ENCODE measurements at places on chromosomes 5 and 9. TPM values are rescaled to one million over a fixed set of nuclear protein-coding genes. Genes with fewer than 3 reads are reported as not detected.

Gene HRH2
- 36.5 TPM for total RNA-seq

Gene KCTD16
- 0.04 TPM for total RNA-seq

Gene TMEM232
- total RNA-seq, result 3.0 TPM

Gene PCDHGA3
- 16.1 TPM for total RNA-seq

Gene GABRA6
- not detected for total RNA-seq

Gene TBC1D2
- 2.0 TPM for total RNA-seq

Gene C5orf58
- total RNA-seq, result not detected

GRCh38 chr5:9362600-9362999 lies 183.3 kb downstream of the SEMA5A start:
- DNase-seq, result no peak

DNA sequence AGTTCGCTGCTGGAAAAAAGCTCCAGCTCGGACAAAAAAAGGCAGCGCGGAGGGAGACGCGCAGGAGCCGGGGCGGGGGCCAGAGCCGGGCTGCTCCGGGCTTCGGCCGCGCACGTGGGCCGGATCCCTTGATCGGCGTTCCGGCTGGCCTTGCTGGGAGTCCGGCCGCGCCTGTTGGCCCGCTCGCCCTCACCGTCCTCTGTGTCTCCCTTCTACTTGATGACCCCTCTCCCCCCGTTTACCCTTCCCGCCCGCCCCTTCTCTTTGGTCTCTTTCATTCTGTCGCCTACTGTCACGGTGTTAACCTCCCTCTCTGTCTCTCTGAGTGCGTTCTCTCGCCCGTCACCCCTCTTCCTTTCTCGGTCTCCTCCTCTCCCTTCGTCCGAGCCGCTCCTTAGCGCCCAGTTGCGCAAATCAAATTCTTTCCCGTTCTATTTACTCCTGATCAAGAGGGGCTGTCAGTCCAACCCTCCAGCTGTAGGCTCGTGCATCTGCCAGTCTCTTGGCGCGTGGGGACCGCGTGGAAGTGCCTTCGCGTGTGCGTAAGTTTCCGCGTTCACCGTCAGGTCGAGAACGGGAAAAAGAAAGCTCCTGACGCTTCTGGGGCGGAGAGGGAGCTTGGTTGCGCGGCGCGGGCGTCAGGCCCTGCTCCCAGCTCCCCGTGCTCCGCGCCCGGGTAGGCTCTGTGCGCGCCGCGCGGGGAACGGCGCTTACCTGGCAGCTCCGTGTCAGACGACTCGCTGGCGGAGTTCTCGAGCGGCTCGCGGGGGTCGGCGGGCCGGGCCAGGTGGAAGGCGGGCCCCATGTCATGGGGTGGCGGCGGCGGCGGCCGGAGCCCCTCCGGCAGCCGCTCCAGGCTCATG lies 798 bp downstream of the PITX1 start:
- DNase-seq, result no peak

DNA sequence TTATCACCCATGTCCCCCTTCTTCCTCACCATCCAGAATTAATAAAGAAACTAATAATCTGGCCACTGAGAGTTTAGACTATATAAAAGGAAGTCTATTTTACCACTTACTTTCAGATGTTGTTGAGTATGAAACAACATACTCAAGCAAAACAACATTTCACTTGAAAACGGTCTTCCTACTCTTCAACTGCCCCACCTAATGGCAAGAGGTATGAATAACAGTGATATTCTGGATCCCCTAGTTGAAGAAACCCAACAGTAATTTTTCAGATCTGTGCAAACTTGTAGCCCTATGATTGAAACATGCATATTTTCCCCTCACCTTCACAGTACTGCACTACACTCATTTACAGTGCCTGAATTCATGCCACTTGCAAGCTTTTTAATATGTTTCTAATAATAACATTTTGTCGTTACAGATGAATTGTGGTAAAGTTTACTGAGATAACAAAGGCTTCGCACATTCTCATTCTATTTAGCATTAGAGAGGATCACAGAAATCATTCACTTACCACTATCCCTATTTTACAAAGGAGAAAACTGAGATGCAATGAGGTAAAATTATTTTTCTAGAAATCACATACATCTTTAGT lies 267.9 kb upstream of the PDE4D start:
- no peak for DNase-seq

GRCh38 chr5:138352071-138352721 lies at the start of gene KDM3B:
Gene KDM3B, plus strand, starts transcription at chr5:138352685. Its CDS starts 111 bp downstream, at chr5:138352796.
- DNase-seq, result peak; percentile 76

DNA sequence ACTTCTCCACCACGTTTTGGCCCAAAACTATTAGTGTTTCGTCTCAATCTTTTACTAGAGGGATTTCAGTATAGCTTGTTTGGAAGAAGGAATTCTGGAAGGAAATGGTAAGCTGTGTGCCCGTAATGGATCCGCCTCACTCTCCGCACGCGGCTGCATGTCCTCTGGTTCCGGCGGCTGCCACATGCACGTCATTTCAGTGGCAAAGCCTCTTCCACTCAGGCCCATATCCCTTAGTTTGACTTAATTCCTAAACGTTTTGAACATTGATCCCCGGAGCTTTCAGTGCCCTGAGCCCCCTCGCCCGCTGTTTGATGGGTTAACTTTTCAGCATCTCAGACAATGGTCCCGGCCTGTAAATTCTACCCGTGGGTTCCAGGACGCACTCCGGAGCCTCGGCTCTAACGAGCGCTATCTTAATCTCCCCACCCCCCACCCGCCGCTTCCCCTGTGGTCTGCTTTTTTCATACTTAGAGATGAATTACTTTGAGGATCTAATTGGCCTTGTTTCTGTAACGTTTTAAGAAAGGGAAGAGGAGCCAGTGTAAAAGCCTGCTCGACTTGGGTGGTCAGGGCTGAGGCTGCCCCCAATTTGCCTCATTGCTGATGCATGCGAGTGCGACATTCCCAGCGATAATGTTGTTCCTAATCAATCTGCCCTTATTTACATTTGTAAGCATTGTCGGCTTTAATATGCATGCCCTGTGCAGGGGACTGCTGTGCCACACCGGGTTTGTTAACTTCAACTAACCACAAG lies 4.6 kb downstream of the PTCH1 start:
- no peak for DNase-seq

DNA sequence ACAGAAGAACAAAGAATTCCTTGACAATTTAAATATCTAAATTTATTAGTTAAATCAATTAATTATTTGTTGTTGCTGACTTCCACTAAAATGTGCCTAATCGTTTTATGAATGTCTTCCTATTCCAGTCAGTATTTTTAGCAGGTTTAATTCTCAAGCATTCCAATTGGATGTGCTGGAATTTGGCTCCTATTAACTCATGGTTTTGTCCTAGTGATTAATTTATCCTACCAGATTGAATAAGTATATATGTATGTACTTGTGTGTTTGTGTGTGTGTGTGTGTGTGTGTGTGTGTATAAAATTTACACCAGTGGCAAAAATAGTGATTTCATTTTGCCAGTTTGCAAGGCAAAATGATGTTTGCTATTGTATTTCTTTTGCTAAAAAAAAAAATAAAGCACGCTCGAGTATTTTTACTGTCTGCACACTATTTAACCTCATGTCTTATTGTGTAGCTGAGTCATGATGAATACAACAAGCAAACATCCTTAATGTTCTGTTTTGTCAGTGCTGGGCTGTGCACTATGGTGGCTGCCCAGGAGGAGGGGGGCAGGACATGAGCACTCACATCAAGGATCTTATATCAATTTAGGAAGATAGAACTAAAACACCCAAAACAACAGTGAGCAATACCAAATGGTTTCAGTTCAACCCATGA lies 375.5 kb downstream of the PDE4D start:
- DNase-seq, result no peak

GRCh38 chr9:116207371-116208111 lies 54.0 kb downstream of the PAPPA start:
- no peak for DNase-seq

GRCh38 chr9:123049589-123050222 lies 16.2 kb downstream of the GPR21 start:
- DNase-seq, result no peak

DNA sequence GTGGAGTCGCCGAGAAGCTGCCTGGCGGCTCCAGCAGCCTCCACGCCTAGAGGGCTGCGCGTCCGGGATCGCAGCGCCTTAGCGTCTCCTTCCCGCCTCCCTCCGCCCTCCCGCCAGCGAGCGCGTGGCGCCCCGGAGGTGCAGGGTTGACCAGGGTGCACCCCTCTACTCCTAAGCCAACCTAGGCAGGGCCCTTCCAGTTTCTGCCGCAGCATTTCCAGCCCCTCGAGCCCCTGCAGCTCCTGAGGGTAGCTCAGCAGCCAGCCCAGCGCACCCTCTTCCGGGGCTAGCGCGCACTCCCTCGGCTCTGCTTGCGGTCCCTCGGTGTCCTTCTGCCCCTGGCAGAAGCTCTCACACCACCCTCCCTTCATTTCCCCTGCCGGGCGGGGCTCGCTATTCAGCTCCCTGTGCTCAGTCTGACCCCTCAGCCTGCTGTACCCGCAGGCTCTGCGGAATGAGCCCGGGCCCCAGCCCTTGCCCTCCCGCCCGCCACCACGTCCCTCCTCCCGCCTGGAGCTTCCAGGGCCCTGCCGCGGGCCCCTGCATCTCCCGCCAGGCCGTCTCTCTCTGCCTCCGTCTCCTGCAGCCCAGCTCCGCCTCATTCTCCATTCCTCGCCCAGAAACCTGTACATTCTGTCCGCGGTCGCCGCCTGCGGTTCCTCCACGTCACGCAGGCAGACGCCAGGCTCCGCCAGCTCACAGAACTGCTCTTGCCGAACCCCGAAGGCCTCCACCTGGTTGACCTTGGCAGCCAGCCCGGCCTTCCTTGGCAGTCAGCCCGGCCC lies 61.8 kb downstream of the SPATA31C2 start:
- DNase-seq, result peak; percentile 52

DNA sequence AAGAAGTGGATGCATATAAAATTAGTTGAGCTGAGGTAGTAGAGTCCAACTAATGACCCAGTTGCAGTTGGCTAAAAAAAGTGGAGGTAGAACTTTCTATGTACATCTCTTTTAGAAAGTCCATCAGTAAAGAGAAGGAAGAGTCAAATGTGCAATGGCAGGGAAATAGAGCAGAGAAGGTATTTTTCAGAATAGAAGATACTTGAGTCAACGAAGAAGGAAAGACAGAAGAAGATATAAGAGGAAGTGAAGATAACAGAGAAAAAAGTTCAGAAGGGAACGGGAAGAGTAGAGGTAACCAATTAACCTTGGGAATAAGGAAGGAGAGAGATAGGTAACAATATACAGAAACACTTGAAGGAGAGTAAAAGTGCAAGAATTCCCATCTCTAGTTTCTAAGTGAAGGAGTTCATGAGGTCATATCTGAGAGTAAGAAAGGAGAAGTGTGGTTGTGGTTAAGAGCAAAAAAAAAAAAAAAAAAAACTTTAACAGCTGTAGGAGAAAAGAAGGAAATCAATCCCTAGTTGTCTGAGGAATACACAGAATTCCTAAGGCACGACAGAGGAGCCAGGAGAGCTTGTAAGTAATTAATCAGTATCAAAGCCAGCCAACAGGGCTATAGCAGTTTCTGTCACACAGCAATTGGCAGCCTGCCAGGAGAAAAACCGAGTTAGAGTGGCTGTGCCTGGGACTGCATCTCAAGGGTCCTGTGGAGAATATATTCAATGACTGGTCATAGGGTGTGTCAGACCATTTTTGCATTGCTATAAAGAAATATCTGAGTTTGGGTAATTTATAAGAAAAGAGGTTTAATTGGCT lies 61.0 kb downstream of the ARL15 start:
- peak; percentile 24 for DNase-seq

- no peak for DNase-seq
Observed at GRCh38 chr9:1049641-1050040, 516 bp upstream of the DMRT2 start.

DNA sequence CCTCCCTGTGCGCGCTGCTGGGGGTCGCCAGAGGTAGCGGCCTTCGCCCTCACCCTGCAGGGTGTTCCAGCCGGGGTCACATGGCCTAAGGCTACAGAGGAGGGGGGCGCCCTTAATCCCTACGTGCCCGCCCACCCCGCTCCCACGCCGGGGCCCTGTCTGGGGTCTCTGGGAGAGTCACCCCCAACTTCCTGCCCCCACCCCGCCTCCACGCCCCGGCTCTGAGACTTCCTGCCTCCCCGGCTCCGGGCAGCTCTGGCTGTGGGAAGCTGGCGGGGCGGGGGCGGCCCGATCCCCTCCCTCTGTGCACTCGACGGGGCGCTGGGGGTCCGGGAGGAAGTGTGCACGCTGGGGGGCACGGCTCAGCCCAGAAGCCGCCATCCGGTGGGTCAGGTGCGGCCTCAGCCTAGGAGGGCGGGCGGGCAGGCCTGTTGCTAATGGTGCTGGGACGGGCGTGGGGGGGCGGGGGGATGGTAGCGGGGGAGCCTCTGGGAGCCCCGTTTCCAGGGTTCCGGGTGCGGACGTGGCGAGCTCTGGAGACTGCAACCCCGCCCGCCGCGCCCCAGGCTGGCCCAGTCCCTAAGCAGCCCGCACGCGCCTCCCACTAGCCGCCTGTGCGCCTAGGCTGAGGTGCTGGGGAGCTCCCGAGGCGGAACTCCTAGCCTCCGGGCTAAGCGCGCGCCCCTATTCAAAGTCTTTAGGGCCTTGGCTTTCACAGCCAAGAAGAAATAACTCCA lies 61.6 kb downstream of the CXXC5 start:
- peak; percentile 55 for DNase-seq
